Neural progenitor cell (in vitro differentiated cells): ENCODE measurements at places on chromosomes 4 and X. TPM values are rescaled to one million over a fixed set of nuclear protein-coding genes. Genes with fewer than 3 reads are reported as not detected.

The NUDT6 gene
- 20.9 and 21.1 TPM in 2 replicates for total RNA-seq

The MAGEA11 gene
- total RNA-seq: not detected in 2 replicates

DNA sequence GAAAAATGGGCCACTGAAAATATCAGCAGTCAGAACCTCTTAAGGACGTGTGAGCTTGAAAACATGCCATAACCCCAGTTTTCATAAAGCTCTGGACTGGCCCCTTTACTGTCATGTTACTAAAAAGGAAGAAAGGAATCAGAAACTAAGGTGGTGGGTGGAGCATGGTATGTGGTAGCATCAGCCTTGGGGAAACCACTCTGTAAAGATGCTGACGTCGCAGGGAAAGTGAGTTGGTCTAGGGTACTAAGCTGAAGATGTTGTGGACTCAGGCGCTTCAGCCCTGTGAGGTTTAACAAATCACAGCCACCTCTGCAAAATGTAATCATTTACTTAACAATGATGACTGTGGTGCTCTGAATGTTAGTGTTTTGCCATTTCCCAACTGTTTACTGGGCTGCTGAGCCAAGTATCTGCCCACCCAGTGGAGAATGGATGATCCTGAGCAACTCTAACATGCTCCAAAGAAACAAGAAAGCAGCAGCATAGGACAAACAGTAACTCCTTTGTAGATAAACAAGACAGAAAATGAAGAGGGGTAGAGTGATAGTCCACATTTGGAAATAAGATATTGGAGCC, 33.4 kb downstream of the C4orf54 start:
- H3K27me3 ChIP-seq: no peaks in the 10 kb centered on the region
- no peaks in the 10 kb centered on the region for H3K36me3 ChIP-seq
- peaks cover 16% of the 10 kb centered on the region for H3K4me1 ChIP-seq
- H3K27ac ChIP-seq: peak overlapping the region; percentile 32

DNA sequence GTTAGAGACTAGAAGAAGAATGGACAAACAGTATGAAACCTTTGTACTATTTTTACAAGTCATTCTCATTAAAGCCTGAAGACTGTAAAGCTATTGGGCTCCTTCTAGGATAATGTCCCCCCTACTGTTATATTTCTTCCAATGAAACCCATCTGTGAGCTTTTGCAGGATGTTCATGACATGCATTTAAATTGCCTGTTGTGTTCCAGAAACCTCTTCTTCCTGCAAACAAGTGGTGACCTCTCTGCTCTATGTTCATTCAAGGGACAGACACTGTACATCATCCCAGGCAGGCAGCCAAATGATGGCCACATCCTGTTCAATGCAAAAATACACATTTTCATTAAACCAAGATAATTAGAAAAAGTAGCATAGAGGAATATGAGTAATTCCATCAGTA, 128.0 kb downstream of the C4orf33 start:
- H3K4me3 ChIP-seq: no peak overlapping the region
- H3K4me1 ChIP-seq: peaks cover 8% of the 10 kb centered on the region
- no peaks in the 10 kb centered on the region for H3K27me3 ChIP-seq

The F8A2 gene
- total RNA-seq: not detected in 2 replicates

DNA sequence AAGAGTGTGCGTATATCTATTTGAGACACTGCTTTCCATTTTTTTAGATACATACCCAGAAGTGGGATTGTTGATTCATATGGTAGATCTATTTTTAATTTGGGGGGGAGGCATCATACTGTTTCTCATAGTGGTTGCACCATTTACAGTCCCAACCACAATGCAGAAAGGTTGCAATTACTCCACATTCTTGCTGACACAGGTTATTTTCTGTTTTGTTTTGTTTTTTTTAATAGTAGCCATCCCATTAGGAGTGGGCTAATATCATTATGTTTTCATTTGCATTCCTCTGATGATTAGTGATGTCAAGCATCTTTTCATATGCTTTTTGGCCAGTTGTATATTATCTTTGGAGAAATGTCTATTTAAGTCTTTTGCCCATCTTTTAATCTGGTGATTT, 15.1 kb upstream of the LHFPL1 start:
- H3K4me3 ChIP-seq: no peak overlapping the region
- no peaks in the 10 kb centered on the region for H3K27me3 ChIP-seq
- no peak overlapping the region for H3K27ac ChIP-seq
- DNase-seq: no peak

GRCh38 chr4:138406876-138407275, 164.7 kb upstream of the SLC7A11 start:
- H3K27me3 ChIP-seq: peaks cover 7% of the 10 kb centered on the region
- no peak for DNase-seq
- H3K4me1 ChIP-seq: no peaks in the 10 kb centered on the region
- H3K27ac ChIP-seq: no peak overlapping the region
- H3K36me3 ChIP-seq: no peaks in the 10 kb centered on the region

GRCh38 chrX:120361764-120362305, at the start of gene ATP1B4:
TSS of gene ATP1B4 (plus strand) at chrX:120362089. CDS start at chrX:120362169, 80 bp downstream.
- no peaks in the 10 kb centered on the region for H3K4me1 ChIP-seq
- no peak within 1 kb of the TSS for H3K4me3 ChIP-seq
- no peaks in the 10 kb centered on the region for H3K27me3 ChIP-seq
- no peaks in the 10 kb centered on the region for H3K36me3 ChIP-seq

The PFKFB1 gene
- 0.17 and 0.74 TPM in 2 replicates for total RNA-seq

The COL4A5 gene
- 104 and 115 TPM in 2 replicates for total RNA-seq

DNA sequence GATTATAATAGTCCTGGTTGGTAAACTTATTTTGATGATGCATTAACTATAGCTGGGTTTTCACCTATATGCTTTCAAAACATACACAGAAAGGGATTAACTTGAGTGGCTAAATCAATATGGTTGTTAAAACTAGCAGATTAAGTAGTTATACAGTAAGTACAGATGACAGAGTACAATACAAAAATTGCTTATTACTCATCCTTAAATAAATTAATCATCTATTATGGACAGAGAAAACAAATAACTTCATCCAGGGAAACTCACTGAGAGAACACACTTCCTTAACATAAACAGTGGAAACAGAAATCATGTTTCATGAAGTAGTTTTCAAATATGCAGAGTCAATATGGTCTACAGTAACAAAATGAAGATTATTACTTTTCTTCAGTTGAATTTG, 133.4 kb downstream of the AREG start:
- no peaks in the 10 kb centered on the region for H3K4me1 ChIP-seq
- no peaks in the 10 kb centered on the region for H3K36me3 ChIP-seq
- no peak overlapping the region for H3K4me3 ChIP-seq
- no peaks in the 10 kb centered on the region for H3K27me3 ChIP-seq
- no peak overlapping the region for H3K27ac ChIP-seq
- no peak for DNase-seq

DNA sequence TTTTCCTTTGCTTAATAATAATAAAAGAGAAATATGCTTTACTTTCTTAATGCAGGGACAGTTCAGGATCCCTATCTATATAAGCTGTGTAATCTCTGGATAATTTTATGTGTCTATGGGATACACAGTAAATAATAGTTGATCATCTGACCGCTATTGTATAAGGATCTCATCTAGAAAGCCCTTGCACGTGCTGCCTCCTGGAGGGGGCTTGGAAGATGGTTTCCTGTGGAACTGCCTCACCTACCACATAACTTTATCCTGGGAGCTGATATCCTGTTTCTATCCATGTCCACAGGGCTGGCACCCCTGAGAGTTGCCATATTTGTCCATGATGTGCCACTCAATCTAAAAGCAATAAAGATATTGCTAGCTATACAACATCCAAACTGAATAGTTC, 139.3 kb upstream of the FRMPD4 start:
- DNase-seq: no peak
- H3K36me3 ChIP-seq: no peaks in the 10 kb centered on the region
- H3K4me3 ChIP-seq: no peak overlapping the region
- no peaks in the 10 kb centered on the region for H3K4me1 ChIP-seq
- H3K27ac ChIP-seq: no peak overlapping the region

GRCh38 chr4:73828956-73829355, 7.5 kb upstream of the CXCL6 start:
- H3K36me3 ChIP-seq: peaks cover 4% of the 10 kb centered on the region
- H3K4me3 ChIP-seq: no peak overlapping the region
- no peak overlapping the region for H3K27ac ChIP-seq
- H3K4me1 ChIP-seq: no peaks in the 10 kb centered on the region
- no peak for DNase-seq
- H3K27me3 ChIP-seq: no peaks in the 10 kb centered on the region

The WAS gene
- 0.37 TPM in 1 of 2 replicates, not detected in the other for total RNA-seq

The USP17L24 gene
- total RNA-seq: not detected in 2 replicates

The XG gene
- total RNA-seq: not detected in 2 replicates

- H3K4me1 ChIP-seq: peaks cover 6% of the 10 kb centered on the region
- peaks cover 14% of the 10 kb centered on the region for H3K36me3 ChIP-seq
- H3K27ac ChIP-seq: peak within 1 kb of the TSS; percentile 87
- H3K4me3 ChIP-seq: peak within 1 kb of the TSS; percentile 73
- DNase-seq: peak; percentile 87
Observed at GRCh38 chrX:100636321-100636991, at the start of gene TSPAN6. TSS of gene TSPAN6 (minus strand) at chrX:100636806. CDS start at chrX:100636694, 112 bp downstream.

DNA sequence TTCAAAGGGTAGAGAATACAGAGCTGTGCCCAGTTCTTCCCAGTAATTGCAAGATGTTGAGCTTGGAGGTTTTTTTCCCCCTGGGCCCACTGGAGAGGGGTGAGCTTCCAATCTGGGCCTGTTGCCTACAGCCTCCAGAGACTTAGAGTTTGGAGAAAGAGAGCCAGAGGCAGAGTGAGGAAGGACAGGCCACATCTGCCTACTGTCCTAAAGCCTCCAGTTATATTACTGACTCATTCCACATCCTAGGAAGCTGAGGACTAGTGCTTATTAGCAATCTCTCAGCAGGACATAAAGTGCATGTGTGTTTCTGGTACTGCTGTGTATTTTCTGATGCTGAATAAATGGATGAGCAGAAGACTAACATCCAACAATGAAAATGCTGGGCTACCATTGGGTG, 181.0 kb upstream of the MAMLD1 start:
- DNase-seq: no peak
- H3K4me1 ChIP-seq: no peaks in the 10 kb centered on the region
- no peaks in the 10 kb centered on the region for H3K36me3 ChIP-seq
- H3K4me3 ChIP-seq: no peak overlapping the region
- H3K27me3 ChIP-seq: no peaks in the 10 kb centered on the region
- no peak overlapping the region for H3K27ac ChIP-seq

The TNMD gene
- total RNA-seq: not detected in 2 replicates

The EXOC1L gene
- not detected in 2 replicates for total RNA-seq
